T-cell (primary cell): ENCODE measurements at places on chromosomes 13 and 19. TPM values are rescaled to one million over a fixed set of nuclear protein-coding genes. Genes with fewer than 3 reads are reported as not detected.
A peak's percentile ranks its signal among the peaks of the same experiment; 100 is the strongest.

The ZNF552 gene
- 17.5 TPM for total RNA-seq

The FCHO1 gene
- total RNA-seq = 129 TPM

The LILRA1 gene
- total RNA-seq = not detected

The NCAN gene
- total RNA-seq = not detected

The CHST8 gene
- not detected for total RNA-seq

GRCh38 chr19:15790096-15790495, 2.6 kb downstream of the OR10H5 start:
- no peak for DNase-seq

DNA sequence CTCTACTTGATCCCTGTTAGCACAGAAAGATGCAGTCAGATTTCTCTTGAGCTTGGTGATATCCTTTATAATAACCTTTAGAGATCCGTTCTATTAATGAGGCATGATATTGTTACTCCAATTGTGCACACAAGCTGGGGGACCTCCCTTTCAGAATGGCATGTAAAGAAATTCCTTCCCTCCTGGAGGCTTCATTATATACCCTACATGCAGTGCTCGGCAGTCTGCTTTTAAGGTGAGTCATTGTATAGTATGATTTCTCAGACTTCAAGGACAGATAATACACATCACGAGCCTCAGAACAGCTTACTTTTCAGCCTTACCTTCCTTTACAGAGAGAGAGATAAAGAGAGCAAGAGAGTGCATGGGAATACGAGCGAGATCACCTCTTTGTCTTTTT, 261.3 kb downstream of the ATP8A2 start:
- DNase-seq = no peak

DNA sequence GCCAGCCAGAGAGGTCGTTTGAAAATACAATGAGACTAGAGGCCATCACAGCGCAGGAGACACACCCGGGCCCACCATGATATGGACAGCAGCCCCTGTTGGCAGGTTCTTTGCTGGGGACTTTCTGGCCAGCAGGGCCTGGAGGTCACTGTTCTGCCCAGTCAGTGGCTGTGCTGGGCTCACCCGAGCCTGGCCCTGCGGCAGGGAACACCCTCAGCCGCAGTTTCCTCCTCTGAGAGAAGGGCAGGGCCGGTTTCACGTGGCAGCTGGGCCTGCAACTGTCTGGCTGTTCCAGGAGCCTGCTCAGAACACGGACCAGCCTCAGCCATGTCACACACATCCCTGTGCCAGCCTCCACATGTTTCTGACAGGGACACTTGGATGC, 39.4 kb downstream of the ADPRHL1 start:
- DNase-seq = no peak

GRCh38 chr13:100560498-100561157, 28.0 kb downstream of the GGACT start:
- no peak for DNase-seq

DNA sequence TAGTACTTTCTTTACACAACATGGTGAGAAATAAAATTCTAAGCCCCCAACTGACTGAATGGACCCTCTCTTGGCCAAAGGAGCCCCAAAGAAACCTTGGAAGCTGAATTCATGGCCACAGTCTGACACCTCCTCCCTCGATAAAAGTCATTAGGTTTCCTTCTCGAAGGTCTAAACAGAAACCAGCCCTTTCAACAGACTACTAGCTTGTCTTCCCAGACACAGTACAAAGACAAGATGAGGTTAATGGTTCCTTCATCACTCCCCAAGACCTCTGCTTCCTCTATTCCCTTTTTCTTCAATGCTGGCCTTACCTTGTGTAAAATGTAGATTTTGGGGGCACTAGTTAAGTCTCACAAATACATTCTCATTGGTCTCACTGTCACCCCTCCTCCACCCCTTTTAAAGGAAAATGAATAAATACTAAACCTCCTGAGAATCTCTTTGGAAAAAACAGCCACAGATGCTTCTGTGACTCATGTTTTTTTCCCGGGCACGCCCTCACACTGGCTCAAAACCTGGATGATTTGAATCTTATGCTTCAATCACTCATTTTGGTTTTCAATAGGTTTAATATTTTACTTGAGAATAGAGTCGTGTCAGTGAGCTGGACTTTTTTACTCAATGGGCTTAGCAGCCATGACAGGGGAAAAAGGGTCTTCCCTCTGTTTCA, 65.8 kb upstream of the MED4 start:
- DNase-seq = no peak

DNA sequence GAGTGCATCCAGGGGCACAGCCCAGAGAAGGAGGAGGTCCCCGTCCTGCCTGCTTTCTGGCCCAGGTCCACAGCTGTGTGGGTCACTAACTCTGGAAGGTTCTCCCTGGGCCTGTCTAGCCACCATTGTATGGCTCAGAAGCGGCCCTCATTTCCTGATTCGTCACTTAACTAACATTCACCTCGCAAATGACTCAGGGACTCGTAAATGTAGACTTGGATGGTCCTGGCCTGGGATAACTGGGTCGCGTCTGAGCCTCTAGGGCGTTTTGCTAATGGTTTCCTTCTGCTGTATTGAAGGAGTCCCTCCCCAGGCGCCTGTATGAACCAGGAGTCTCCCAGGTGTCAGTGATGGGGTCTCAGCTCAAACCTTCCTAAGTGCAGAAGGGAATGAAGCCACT, 162.8 kb downstream of the ZNF536 start:
- DNase-seq = no peak

- no peak for DNase-seq
Observed at GRCh38 chr13:30126903-30127428, 180.4 kb downstream of the KATNAL1 start.

DNA sequence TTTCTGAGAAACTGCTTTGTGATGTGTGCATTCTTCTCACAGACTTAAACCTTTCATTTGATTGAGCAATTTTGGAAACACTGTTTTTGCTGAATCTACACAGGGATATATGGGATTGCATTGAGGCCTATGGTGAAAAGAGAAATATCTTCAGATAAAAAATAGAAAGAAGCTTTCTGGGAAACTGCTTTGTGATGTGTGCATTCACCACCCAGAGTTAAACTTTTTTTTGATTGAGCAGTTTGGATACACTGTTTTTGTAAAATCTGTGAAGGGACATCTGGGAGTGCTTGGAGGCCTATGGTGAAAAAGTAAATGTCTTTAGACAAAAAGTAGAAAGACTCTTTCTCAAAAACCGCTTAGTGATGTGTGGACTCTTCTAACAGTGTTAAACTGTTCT, 1683.8 kb downstream of the UQCRFS1 start:
- no peak for DNase-seq

DNA sequence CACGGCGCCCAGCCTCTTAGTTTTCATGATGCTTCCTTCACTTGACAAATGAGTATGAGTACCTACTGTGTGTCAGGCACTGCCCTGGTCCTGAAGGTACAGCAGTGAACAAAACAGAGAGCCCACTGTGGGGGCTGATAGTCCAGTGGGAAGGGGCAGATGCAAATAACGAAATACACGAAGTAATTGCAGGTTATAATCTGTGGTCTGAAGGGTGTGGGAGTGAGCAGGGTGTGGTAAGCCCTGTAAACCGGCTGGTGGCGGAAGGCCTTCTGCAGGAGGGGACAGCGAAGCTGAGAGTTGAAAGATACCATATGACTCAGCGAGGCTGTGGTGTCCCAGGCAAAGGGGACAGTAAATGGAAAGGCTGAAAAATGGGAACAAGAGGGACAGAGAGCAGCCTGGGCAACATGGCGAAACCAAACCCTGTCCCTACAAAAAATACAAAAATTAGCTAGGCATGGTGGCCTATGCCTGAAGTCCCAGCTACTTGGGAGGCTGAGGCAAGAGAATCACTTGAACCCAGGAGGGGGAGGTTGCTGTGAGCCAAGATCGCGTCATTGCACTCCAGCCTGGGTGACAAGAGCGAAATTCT, 60.5 kb downstream of the MAP4K1 start:
- DNase-seq = peak; percentile 15

GRCh38 chr19:43983544-43983911, 460 bp upstream of the ZNF155 start:
- no peak for DNase-seq

GRCh38 chr19:18589380-18590272, 1.0 kb downstream of the REX1BD start:
- peak; percentile 76 for DNase-seq

GRCh38 chr19:30955112-30956104, 393.8 kb downstream of the TSHZ3 start:
- no peak for DNase-seq

GRCh38 chr13:89352384-89352783, 1681.2 kb downstream of the SLITRK5 start:
- DNase-seq = no peak

GRCh38 chr19:35986664-35987570, 8.1 kb upstream of the SDHAF1 start:
- no peak for DNase-seq

DNA sequence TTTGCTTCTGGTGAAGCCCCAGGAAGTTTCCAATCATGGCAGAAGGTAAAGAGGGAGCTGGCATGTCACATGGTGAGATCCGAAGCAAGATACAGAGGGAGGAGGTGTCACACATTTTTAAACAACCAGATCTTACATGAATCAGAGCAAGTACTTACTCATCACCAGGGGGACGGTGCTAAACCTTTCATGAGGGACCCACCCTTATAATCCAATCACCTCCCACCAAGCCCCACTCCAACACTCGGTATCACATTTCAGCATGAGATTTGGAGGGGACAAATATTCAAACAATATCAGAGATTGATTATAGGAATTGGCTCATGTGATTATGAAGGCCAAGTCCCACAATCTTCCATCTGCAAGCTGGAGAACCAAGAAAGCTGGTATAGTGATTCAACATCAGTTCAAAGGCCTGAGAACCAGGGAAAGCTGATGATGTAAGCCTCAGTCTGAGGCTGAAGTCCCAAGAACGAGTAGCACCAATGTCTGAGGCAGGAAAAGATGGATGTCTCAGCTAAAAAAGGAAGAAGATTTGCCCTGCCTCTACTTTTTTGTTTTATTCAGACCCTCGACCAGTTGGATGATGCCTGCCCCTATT, 58.6 kb upstream of the WDFY2 start:
- no peak for DNase-seq

DNA sequence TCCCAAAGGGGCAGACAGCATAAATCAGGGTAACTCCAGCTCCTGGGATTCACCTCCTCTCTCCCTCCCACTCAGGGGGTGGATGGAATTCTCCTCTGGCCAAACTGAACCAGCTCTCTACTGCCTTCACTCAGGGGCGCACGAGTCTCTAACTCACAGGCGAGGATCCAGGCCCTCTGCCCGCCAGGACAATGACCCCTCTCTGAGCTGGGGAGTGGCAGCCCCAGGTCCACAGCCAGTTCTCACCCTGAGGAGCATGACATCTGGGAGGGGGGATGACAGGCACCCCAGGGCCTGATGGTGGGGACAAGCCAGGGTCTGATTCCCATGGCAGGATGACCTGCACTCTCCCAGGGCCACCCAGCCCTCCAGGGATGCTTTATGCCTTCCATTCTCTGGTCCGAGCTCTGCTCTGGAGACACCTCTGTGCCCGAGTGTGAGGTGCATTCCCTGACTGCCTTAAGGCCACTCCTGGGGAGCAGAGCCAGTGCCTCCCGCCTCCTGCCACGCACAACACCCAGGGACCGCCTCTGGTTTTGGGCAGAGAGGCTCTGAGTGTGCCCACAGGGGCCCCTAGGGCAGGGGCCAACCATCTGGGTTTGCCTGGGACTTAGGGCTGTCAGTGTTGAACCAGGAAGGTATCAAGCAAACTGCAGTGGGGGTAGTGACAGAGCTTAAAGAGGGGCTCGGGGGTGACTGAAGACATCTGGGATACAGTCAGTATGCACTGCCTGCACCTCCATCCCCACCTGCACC, 66.2 kb downstream of the GNG7 start:
- no peak for DNase-seq

- no peak for DNase-seq
Observed at GRCh38 chr19:47406711-47407416, 12.5 kb downstream of the MEIS3 start.

DNA sequence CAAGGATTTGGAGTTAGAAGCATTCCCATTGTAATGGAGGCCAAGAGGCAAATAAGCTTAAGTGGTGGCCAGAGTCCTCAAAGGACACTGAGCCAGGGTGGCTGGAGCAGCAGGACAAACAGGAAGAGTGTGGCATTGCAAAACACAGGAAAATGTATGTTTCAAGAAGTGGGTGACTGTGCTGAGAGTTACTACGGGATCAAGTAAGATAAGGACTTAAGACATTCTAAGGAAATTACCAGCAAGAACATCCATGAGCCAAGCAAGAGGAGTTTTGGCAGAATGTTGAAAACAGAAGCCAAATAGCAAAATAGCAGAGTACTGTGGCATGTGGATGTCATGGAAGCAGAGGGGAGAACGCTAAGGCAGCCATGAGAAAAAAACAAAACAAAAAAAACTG, 104.2 kb downstream of the RAP2A start:
- DNase-seq = no peak

DNA sequence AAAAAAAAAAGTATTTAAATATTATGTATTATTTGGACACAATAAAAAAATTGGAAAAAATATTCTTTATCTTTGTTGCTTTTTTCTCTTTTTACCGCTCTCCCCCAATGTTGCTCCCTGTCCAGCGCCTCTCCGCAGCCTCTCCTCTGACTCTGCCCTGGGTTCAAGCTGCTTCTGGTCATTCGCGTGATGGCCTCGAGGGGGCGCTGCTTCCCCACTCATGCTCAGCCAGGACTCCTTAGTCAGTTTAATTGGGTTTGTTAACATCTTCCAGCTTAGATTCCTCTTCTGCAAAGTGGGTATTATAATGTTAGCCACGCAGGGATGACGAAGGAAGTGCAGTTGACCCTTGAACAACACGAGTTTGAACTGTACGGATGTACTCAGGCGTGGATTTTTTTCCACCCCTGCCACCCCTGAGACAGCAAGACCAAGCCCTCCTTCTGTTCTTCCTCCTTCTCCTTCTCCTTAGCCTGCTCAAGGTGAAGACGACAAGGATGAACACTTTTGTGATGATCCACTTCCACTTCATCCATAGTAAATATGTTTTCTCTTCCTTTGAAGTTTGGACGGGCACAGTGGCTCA, 4.9 kb upstream of the NWD1 start:
- no peak for DNase-seq
